ENCODE measurements at places on chromosomes 1 and 21. TPM values are rescaled to one million over a fixed set of nuclear protein-coding genes. Genes with fewer than 3 reads are reported as not detected.

- peak; percentile 44 for DNase-seq
Observed at GRCh38 chr1:51287966-51288365, 42.4 kb downstream of the TTC39A start.

GRCh38 chr1:177984761-177985160, 14.9 kb upstream of the SEC16B start:
- DNase-seq: no peak

GRCh38 chr1:32724678-32725614, 22.4 kb upstream of the SYNC start:
- DNase-seq: no peak

TCEANC2 gene
- total RNA-seq: 0.64 TPM

ZNF683 gene
- total RNA-seq: not detected

IL20 gene
- not detected for total RNA-seq

GRCh38 chr1:185170291-185170848, 13.4 kb downstream of the SWT1 start:
- no peak for DNase-seq

- no peak for DNase-seq
Observed at GRCh38 chr21:44800103-44800502, 1.5 kb downstream of the UBE2G2 start.

ADGRL4 gene
- total RNA-seq: 73.5 TPM

DNA sequence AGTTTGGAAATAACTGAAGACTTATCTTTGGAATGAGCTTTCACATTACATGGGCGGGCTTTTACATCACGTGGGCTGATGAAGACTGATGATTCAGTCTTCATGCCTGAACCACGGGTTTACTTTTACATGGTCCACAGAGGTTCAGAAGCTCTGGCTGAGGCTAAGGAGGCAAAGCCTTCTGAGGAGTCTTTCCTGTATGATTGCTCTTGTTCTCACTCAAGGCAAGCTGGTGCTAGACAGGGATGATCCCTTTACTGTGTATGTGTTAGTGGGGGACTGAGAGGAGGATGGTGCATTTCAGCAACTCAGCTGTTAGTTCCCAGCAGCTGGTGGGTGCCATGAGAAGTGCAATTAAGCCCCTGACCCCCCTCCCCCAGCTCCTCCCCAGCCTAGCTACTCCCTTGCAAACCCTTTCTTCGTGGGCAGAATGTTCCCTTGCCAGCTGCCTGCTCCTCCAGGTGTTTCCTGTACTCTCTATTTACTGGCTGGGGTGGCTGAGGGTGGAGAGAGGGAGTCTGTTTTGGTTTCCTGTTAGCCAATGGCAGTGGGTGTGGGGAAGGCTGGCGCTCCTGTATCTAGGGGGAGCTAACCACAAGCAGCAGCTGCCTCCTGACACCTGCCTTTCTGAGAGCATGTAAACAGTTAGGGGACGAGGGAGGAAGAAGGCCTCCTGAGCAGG, 15.4 kb downstream of the BTG2 start:
- peak; percentile 36 for DNase-seq

PADI4 gene
- total RNA-seq: not detected

CELSR2 gene
- 3.6 TPM for total RNA-seq

DNA sequence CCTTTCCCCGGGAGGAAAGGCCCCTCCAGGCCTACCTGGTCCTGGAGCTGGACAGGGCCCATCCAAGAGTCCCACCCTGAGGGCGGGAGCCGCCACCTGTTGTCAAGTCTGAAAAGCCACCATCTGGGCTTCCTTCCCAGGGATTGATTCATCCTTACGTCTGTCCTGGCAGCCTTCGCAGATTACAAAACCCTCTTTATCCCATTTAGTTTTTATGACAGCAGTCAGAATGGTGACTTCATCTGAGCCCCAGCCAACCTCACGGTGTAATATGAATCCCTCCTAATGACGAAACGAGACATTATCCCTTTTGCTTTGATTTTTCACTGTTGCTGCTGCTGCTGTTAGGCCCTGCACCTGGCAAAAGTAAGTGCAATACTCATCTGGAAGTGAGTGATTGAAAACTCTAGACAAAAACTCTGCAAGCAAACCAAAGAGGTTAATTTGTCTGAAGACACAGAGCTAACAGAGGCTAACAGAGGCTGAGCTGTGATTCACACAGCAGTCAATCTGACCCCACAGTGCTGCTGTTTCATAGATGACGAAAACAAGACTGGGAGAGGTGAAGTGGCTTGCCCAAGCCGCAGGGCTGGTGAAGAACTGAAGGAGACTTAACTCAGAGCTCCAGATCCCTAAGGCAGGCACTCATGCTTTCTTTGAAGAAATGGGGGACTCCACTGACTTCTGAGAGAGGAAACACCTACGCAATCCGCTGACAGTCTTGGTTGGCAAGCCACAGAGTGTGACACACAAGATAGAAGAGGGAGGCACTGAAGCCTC, 30.0 kb upstream of the S100A7 start:
- DNase-seq: peak; percentile 65

LCE1C gene
- not detected for total RNA-seq

BNIPL gene
- not detected for total RNA-seq

- DNase-seq: peak; percentile 50
Observed at GRCh38 chr1:21662426-21663247, 6.5 kb downstream of the RAP1GAP start.

PTAFR gene
- 13.1 TPM for total RNA-seq

GRCh38 chr1:23748016-23748415, 4.7 kb downstream of the ELOA start:
- DNase-seq: no peak

GRCh38 chr1:55522353-55522903, 307.3 kb upstream of the USP24 start:
- DNase-seq: no peak

RGS16 gene
- 8.1 TPM for total RNA-seq

Data from ascending aorta (tissue), 2 donors.